Ureter (tissue), 1 donor: ENCODE measurements at places on chromosomes 6 and 20. TPM values are rescaled to one million over a fixed set of nuclear protein-coding genes. Genes with fewer than 3 reads are reported as not detected.

Gene POPDC3
- not detected for total RNA-seq

Gene C2
- 17.1 TPM for total RNA-seq

Gene HSPA12B
- total RNA-seq: 9.7 TPM

Gene EEF1A1
- total RNA-seq: 10,940 TPM

Gene CDC5L
- total RNA-seq: 22.1 TPM

Gene EEF1A2
- 20.2 TPM for total RNA-seq

Gene MUCL3
- not detected for total RNA-seq

Gene KIF25
- not detected for total RNA-seq

Gene PKIB
- 3.5 TPM for total RNA-seq

Gene POM121L2
- not detected for total RNA-seq

Gene TBC1D22B
- 12.5 TPM for total RNA-seq

Gene GLYATL3
- not detected for total RNA-seq

Gene CYP21A2
- 3.8 TPM for total RNA-seq

Gene ACTL10
- 3.6 TPM for total RNA-seq

Gene CLVS2
- 0.18 TPM for total RNA-seq

Gene SLC17A3
- total RNA-seq: not detected

Gene SLC22A16
- not detected for total RNA-seq

Gene PNLDC1
- not detected for total RNA-seq

Gene IPCEF1
- 3.2 TPM for total RNA-seq

Gene TDRD6
- 0.73 TPM for total RNA-seq

Gene CDH4
- total RNA-seq: 0.26 TPM

Gene SNAI1
- total RNA-seq: 5.8 TPM

Gene BCKDHB
- 35.6 TPM for total RNA-seq

Gene SYTL3
- total RNA-seq: 8.7 TPM

Gene FRS3
- 7.5 TPM for total RNA-seq

Gene TGM3
- not detected for total RNA-seq

Gene LRRC73
- 0.57 TPM for total RNA-seq

Gene SPDEF
- 3.5 TPM for total RNA-seq

Gene PHACTR3
- 0.60 TPM for total RNA-seq

Gene PGC
- total RNA-seq: not detected

Gene ARFGAP1
- total RNA-seq: 94.8 TPM

Gene GJA1
- total RNA-seq: 74.2 TPM

Gene LHFPL5
- not detected for total RNA-seq

Gene C6orf58
- 0.55 TPM for total RNA-seq

Gene COL9A3
- total RNA-seq: 5.1 TPM

Gene PARD6B
- 27.0 TPM for total RNA-seq

Gene BEND3
- total RNA-seq: 7.0 TPM

Gene RAB44
- 1.0 TPM for total RNA-seq

Gene KIF6
- 0.78 TPM for total RNA-seq

Gene EPHA7
- total RNA-seq: 4.6 TPM

Gene RAB32
- 13.6 TPM for total RNA-seq

Gene PRSS16
- total RNA-seq: 13.0 TPM

Gene BMP5
- total RNA-seq: 1.7 TPM

Gene TRIM26
- total RNA-seq: 61.4 TPM

Gene IDH3B
- total RNA-seq: 79.8 TPM

Gene SPTLC3
- total RNA-seq: 26.4 TPM

Gene SLC22A3
- total RNA-seq: 8.5 TPM
